ENCODE measurements at places on chromosomes 3 and 15.

DNA sequence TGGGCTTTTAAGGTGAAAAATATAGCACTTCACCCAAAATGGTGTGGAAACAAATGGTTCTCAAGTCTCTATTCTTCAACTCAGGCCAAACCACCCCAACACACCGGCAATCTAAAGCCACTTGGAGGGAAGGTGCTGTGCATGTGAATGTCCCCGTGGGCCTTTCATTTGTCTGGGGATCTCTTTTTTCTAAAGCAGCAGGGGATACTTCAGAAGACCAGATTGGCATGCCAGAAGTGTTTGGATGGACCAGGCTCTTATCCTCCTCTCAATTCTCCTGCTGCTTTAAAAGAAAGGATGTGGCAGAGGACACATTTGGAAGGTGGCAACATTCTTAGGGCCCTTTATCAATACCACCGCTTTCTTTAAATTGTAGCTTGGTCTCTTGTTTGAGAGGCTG is 193.1 kb downstream of the MEIS2 start:
- DNase-seq, result no peak

GRCh38 chr3:187966636-187967406 is 187.1 kb upstream of the LPP start:
- no peak for DNase-seq

- no peak for DNase-seq
Measured at GRCh38 chr15:20351448-20351971, 190.1 kb downstream of the GOLGA6L6 start.

DNA sequence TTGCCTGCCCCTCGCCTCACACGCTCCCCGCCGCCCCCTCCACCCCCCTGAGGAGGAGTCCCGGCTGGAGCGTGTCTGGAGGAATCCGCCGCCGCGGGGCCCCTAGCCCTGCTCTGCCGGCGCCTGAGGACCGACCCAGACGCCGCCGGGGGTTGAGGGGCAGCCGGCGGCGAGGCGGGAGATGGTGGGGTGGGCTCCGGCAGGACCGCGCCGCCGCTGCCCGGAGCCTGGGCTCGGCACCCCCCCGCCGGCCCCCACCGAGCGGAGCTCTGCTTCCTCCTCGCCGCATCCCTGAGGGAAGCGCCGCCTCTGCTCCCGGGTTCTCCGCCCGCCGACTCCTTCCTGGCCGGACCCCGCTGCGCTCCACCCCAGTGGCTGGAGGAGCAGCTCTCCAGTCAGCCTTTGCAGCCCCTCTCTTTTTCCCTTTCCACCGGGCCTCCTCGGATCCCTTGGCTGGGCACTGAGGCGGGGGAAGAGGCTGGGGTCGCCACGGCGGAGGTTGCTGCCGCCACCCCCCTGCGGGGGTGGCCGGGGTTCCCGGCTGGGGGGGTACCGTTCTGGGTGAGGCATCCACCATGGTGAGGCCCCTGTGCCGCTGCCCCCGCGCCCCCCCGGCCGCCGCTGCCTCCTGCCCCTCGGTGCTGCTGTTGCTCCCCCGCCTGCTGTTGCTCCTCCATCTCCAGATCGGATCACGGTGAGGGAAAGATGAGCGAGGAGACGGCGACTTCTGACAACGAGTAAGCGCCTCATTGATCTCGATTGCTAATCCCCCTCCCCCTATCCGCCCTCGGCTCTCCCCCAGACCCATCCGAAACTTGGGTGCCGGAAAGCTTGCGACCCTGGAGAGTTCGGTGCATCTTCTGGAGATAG is at the start of gene SPRED1:
SPRED1 (plus strand) TSS at position 356 of the 870 bp plus-strand sequence; CDS start at position 706, 350 bp downstream.
- no peak for DNase-seq

DNA sequence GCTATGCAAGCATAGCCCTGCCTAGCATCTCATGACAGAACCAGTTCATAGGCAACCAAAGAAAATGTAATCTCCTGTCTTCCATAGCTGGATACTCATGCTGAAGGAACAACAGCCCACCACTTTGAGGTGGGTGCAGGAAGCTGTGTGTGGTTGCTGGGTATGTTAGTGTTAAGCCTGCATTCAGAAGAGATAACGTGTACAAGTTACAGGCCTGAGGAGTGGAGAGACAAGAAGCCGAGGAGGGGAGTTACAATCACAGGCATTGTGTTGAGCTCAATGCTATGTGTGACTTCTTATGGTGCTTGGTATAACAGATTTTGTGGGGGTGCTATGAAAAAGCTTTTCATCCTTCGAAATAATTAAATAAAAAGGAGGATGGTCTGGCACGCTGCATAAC is 42.8 kb upstream of the SECISBP2L start:
- DNase-seq, result no peak

GRCh38 chr3:114370537-114371174 is 76.8 kb downstream of the TIGIT start:
- DNase-seq, result no peak

DNA sequence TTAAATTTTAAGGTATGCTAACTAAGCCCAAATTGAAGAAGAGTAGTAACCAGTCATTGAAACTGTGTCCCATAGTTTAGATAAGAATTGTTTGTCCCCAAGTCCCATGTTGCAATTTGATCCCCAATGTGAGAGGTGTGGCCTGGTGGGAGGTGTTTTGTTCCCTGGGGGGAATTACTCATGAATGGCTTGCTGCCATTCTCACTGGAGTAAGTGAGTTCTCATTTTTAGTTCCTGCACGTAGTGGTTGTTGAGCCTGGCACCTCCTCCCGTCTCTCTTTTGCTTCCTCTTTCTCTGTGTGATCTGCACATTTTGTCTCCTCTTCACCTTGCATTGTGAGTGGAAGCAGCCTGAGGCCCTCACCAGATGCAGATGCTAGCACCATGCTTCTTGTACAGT is 1271.0 kb downstream of the NSUN3 start:
- no peak for DNase-seq

- DNase-seq, result no peak
Measured at GRCh38 chr3:104032283-104032682, 1334.4 kb upstream of the ALCAM start.

GRCh38 chr3:125128861-125129501 is 73.2 kb upstream of the HEG1 start:
- no peak for DNase-seq

- DNase-seq, result no peak
Measured at GRCh38 chr3:99862208-99862607, 44.5 kb downstream of the CMSS1 start.

GRCh38 chr3:39812537-39812936 is 3.1 kb downstream of the MYRIP start:
- DNase-seq, result no peak

DNA sequence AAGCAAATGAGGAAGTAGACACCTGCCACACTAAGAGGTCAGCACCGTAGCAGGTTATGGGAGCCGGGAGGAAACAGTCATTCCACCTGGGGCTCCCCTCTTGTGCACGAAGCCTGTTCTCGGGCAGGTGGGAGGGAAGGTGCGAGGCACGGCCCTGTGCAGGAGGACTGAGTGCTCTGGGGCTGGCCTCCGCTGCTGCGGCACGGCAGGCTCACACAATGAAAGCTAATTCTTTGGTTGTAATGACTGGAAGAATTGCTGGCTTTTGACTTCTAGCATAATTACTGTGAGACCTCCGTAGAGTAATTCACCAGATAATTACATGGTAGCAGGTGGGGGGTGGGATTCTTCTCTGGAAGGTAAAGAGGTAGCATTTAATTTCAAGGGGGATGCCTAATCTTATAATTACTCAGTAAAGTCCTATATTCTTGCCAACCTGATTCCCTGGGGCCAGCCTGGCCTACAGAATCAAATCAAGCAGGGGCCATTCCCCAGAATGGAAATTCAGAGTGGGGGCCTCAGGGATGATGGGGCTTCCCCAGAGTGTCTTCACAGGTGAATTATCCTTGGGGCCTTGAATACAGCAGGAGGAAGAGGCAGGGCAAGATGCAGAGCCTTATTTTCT is 129.1 kb downstream of the TPRA1 start:
- no peak for DNase-seq

GRCh38 chr3:122497425-122497824 is 17.3 kb downstream of the KPNA1 start:
- DNase-seq, result no peak
